ENCODE measurements at places on chromosomes 2 and 18. TPM values are rescaled to one million over a fixed set of nuclear protein-coding genes. Genes with fewer than 3 reads are reported as not detected.
A peak's percentile ranks its signal among the peaks of the same experiment; 100 is the strongest.

LYG1 gene
- 0.58 TPM for total RNA-seq

DNA sequence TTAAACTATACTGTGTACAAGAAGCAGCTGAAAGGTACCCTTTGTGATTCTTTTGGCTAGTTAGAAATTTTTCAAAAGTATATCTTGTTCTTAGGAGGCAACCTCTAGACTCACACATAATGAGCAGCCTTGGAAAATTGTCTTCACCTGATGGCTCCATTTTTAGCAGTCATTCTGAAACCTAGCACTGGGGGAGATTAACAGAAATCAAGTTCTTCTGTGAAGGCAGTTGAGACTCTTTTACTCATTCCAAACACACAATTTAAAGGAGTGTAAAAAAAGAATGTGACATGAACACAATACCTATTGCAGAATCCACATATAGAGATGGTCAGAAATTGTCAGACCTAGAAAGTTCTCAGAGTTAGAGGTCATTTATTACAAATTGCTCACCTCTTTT, 197.7 kb downstream of the UBE2E3 start:
- DNase-seq = no peak

- no peak for DNase-seq
Measured at GRCh38 chr2:119359774-119360173, 6.9 kb downstream of the C2orf76 start.

PDCD1 gene
- 3.3 TPM for total RNA-seq

- peak; percentile 76 for DNase-seq
Measured at GRCh38 chr2:66305718-66306117, 129.2 kb upstream of the MEIS1 start.

- DNase-seq = no peak
Measured at GRCh38 chr2:218736531-218736930, 25.9 kb downstream of the TTLL4 start.

- no peak for DNase-seq
Measured at GRCh38 chr2:234502285-234502918, 5.5 kb upstream of the ARL4C start.

Data from left ventricle myocardium inferior (tissue), 1 donor.